ENCODE measurements at places on chromosomes 1 and 21.

GRCh38 chr1:162706606-162707005 is 74.3 kb downstream of the DDR2 start:
- DNase-seq: no peak

GRCh38 chr1:31694964-31695313 is 8.9 kb downstream of the COL16A1 start:
- DNase-seq: no peak

DNA sequence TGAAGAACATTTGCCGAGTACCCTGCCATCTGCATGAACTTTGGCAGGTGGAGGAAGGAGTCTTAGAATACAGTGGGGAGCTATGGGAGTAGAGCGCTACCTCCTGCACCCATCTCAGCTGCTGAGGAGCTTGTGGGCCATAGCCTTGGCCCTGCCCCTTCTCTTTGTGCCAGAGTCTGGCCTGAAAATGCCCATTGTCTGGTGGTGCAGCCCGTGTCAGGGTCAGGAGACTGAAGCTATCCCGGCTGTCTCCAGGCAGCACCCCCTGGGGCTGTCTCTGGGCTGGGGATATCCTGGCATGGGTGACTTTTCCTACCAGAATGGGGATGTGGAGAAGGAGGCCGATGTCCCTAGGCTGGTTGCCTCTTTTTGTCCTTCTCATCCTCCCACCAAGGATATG is 7.3 kb downstream of the IPO13 start:
- DNase-seq: no peak

- DNase-seq: no peak
These were observed 716 bp downstream of the OLIG2 start for GRCh38 chr21:33026443-33026858.

DNA sequence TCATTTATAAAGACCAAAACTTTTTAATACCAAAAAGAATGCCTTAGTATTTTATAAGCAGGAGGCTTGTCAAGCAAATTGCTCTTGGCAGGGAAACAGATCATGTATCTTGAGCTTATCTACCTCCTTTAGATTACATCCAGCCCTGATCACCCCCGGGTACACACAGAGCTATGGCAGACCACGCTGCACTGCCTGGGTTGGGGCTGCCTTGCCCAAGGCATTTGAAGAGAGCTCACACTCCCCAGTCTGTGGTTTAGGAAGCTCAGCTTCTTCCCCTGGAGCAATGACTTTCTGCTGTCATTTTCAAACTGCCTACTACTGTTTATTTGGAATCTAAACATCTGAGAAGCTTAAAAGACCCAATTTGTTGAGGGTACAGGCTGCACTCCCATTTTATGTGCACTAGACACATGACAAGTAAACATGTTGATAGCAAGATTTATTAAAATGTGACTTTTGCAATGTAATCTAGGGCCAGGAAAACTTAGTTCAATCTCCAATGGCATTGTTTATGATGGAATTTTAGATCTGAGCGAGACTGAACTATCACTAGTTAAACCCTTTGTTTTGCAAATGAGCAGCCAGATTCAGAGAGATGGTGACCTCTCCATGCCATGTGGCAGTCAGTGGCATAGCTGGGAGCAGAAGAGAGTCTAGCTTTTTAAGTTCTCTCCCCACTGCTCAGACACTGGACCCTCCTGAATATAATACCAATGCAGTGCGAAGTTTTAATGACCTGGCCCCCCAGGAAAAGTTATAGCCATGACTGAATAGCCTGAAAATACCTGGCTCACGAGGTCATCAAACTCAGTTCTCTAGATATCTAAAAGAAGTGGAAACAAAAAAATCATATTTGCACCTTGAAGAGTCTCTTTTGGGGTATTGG is 214.9 kb downstream of the HLX start:
- DNase-seq: no peak

- no peak for DNase-seq
These were observed 13.7 kb upstream of the MFSD2A start for GRCh38 chr1:39940980-39941871.

- peak; percentile 24 for DNase-seq
These were observed 183.4 kb downstream of the ZNF281 start for GRCh38 chr1:200226268-200226968.

- no peak for DNase-seq
These were observed 113.7 kb downstream of the RGL1 start for GRCh38 chr1:183918589-183918988.

GRCh38 chr21:39480271-39480670 is 28.5 kb downstream of the SH3BGR start:
- no peak for DNase-seq

DNA sequence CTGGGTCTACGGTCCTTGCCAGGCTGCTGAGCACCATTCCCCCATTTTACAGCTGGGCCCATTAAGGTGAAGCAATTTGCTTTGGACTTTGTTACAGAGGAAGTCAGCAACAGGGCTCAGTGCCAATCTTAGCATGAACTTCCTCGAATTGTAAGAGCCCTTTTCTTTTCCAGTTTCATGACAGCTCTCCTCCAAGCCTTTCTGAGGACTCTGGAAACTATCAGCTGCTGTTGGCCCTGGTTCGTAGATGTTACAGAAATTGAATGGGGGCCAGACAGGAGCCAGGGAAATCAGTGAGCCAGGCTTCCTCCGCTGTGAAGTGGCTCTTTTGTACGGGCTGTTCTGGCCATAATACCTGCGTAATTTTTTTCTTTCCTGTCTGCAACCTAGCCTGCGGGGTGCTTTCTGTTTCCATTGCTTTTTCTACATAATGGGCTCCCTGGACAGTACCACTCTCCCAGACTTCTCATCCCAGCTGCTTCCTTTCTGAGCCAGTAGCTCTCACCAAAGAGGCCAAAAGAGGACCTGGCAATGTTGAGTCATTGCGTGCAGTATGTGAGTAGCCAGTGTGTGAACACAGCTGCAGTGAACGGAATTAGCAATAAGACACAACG is 386.3 kb downstream of the DISC1 start:
- peak; percentile 64 for DNase-seq

DNA sequence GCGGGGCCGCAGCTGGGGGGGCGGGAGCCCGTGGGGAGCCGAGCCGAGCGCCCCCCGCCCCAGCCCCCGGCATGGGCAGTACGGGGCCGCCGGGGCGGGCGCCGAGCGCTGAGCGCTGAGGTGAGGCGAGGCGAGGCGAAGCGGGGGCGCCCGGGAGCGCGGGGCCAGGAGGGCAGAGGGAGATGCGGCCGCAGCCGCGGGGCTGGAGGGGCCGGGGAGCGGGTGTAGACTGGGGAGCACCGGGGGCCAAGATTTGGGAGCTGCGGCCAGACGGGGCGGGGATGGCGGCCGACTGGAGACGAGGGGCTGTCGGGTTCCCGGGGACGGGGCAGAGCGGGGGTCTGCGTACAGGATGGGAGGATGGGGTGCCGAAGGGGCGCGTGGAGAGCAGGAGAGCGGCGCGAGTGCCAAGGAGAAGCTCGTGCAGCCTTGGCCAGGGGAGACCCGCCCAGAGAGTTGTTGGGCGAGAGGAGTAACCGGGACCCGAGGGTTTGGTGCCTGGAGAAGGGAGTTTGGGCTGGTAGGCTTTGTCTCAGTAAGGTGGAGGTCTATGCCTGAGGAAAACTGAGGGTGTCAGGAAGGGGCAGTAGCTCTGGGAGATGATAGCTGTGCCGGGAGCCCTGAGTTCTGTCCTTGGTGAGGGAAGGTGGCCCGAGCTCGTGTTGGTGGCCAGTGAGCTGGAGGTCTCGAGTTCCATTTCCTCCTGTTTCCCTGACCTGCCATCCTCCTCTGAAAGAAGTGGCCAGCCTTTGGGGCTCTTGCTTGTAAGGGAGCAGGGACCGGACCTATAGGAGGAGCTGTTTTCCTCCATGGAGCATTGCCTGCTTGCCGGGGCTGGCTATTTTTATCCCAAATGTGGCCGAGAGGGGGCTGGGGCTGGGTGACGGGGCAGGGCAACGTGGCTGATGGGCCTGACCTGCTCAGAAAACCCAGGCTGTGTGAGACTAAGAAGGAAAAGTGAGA is 539 bp downstream of the ATP8B2 start:
- peak; percentile 93 for DNase-seq

DNA sequence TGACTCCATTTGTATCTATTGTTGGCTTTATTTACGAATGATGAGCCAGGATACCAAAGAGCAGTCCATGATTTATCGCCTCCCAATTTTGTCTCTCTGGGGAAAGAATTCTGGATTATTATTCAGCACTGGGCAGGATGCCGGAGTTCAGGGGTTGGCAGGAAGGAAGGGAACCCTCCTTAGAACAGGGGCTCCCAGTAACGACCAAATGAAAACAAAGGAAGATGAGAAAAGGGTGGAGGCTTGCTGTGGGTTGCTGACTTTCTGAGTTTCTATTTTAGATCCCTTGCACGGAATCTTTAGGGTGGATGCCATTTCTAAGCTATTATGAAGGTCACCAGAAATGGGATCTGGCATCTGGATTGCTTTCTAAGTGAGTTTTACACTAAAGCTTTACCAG is 231.2 kb upstream of the LYPLAL1 start:
- no peak for DNase-seq

DNA sequence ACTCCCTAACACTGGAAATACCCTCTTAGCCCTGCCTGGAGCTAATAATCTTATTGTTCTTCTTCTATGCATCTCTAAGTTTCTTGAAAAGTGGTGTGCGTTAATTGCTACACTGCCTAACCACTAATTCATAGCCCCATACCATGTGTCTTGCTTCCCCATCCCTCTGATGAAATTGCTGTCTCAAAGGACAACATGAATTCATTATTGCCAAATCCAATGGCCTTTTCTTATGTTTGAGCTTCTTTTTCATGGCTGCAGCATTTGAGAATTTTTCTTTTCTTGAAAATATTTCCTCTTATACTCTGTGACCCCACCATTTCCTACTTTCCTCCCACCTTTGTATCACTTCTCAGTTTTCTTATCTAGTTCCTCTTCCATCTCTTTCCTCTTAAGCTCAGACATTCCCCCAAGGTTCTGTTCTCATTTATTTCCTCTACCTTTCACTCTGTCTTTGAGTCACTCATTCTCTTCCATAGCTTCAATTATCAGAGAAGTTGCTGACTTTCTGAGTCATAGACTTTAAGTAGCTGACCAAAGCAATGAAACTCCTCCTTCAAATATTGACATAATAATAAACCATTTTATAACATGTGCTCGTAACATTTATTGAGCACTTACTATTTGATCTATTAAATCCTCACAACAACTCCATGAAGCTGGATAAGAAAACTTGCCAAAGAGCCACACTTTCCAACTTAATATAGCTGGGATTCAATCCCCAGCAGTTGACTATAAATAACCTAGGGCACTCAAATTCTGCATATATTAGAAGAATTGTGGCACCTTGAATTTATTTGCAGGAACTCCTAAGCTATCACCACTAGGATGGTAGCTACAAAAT is 35.5 kb upstream of the ATP6V1G3 start:
- no peak for DNase-seq

All from astrocyte of the hippocampus (primary cell).